Stimulated activated CD8-positive, alpha-beta memory T cell treated with anti-CD3 and anti-CD28 coated beads, Interleukin-7, amount 100 ng/mL, for 48 hours (primary cell): ENCODE measurements at places on chromosomes 1 and 21.

- no peak for DNase-seq
These were observed 306.3 kb upstream of the ESRRG start for GRCh38 chr1:217029281-217030157.

- DNase-seq: no peak
These were observed 132.6 kb upstream of the DUSP10 start for GRCh38 chr1:221874285-221875003.

GRCh38 chr1:193819376-193819775, 633.0 kb upstream of the B3GALT2 start:
- DNase-seq: no peak

- no peak for DNase-seq
These were observed 8.0 kb upstream of the CLDN19 start for GRCh38 chr1:42748021-42748420.

DNA sequence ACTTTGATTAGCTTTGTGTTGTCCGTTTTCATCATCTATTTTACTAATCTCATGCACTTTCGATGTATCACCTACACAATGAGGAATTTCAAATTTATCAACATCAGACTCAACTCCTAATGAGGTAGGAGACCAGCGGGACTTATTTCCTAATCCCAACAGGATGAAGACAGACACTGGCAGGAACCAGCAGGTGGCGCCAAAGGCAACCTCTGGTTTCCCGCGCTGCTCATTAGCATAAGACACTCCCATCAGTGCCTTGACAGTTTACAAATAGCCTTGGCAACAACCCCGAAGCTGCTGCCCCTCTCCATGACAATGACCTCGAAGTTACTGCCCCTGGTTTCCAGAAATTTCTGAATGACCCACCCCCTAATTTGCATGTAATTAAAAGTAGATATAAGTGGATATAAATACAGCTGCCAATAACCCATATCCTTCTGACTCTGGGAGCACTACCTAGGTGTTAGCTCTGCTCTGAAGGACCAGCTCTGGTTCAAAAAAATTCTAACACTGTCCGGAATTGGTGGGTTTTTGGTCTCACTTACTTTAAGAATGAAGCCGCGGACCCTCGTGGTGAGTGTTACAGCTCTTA, 974.8 kb downstream of the ADGRL2 start:
- no peak for DNase-seq

DNA sequence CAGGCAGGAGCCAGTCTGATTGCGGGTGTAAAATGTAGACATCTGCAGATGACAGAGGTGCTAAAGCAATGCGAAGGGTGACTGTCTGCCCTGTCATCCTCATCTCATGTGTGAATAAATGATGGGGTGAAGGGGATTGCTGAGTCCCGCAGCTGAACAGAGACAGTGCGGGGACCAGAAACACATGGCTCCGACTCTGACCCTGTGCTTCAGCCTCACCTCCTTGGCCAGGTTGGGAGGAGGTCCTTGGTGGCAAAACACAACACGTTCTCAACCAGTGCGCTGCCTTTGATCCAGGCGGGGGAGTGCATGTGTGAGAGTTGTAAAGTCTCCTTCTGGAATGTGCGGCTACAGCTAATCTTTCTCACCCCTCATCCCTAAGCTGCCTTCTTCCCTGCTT, 32.0 kb upstream of the TTC22 start:
- no peak for DNase-seq

GRCh38 chr1:10671090-10671489, 125.4 kb downstream of the CASZ1 start:
- no peak for DNase-seq

GRCh38 chr1:42670425-42670824, 11.8 kb upstream of the YBX1 start:
- no peak for DNase-seq

DNA sequence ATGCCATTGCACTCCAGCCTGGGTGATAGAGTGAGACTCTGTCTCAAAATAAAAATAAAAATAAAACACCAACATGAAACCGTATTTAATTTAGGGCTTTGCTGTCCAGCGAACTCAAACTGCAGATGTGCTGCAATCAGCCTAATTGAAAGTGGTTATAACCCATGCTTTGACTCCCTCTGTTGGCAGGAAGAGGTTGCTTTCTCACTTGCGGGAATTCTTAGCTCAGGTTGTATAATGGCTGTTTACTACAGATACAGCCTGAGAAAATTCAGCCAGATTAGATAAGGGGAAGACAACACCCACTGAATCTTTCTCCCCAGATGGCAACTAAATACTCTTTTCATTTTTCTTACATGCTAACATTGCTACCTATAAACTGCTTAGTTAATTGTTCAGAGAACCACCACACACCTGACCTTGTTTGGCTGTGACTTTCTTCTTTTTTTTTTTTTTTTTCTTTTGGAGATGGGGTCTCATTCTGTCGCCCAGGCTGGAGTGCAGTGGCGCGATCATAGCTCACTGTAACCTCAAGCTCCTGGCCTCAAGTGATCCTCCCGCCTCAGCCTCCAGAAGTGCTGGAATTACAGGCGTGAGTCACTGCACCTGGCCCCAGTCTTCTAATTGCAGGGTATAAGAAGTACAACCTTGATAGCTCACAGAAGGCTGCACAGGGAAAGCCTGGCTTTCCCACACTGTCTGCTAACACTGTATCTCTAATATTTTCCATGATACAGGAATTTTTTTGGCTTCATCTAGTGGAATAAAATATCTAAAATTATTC, 34.6 kb downstream of the DNTTIP2 start:
- DNase-seq: no peak

DNA sequence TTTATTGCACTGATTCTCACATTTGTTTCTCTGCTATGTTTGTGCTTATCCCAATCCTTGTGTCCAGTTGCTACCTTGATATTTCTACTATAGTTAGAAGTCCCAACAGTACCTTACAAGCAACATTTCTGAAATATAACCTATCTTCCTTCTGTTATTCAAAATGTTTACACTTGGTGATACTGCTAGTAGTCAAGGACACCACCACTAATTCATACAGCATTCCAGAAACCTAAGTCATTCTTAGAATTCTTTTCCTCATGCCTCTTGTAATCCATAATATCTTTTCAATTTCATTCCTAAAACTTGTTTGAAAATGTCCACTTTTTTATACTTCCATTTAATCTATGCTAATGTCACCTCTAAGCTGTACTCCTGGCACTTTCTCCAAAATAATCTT, 2132.1 kb downstream of the NCAM2 start:
- no peak for DNase-seq

GRCh38 chr1:204465546-204466415, 28.8 kb downstream of the PIK3C2B start:
- no peak for DNase-seq

DNA sequence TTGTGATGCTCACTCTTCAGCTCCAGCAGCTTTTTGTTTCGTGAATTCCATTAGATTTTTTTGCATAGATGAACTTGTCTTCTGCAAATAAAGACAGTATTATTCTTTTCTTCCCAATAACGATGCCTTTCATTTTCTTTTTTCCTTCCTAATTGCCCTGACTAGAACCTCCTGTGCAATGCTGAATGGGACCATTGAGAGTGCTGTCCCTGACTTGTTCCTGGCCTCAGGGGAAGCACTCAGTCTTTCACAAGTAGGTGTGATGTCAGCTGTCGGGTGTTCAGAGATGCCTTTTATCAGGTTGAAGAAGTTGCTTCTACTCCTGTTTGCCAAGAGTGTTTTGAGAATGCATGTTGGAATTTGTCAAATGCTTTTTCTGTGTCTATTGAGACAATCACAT, 64.3 kb upstream of the ADARB1 start:
- no peak for DNase-seq

DNA sequence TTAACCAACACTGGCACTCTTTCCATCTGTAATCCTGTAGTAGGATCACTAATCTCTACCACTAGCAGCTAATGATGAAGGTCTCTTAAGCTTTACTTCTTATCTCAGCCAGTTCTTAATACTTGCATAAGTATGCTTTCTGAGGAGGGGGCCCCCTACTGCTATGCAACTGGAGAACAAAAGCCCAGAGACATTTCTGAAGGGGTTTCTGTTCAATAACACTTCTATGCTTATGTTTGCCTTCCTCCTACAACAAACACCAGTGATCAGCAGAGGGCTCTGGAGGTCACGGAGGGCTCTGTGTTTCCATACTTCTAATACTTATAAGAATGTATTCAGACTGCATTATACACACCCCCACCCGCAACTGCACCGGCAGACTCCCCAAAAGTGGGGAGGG, 215.8 kb downstream of the BARHL2 start:
- DNase-seq: no peak

DNA sequence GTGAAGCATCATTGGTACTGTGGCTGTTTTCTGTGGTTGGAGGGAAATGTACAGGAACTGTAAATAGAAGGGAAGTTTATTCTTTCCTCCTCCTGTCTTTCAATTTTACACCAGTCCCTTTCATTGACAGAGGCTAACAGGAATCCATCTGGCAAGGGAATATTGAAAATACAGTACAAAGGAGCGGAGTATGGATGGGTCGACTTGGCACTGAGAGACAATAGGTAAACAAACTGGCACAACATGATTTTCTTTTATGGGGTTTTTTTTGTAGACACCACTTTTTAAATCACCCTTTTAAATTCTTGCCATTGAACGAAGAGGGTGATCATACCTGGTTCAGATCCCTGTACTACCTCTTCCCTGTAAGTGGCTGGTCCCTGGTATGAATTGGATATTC, 341.3 kb downstream of the RWDD3 start:
- DNase-seq: no peak

GRCh38 chr1:51336004-51336403, 5.6 kb upstream of the TTC39A start:
- DNase-seq: no peak

GRCh38 chr21:46091118-46091517, 6.8 kb upstream of the COL6A2 start:
- no peak for DNase-seq

GRCh38 chr1:52127181-52128180, 14.4 kb upstream of the ZFYVE9 start:
- DNase-seq: no peak

- no peak for DNase-seq
These were observed 169.5 kb downstream of the NPHP4 start for GRCh38 chr1:5822726-5823125.

GRCh38 chr1:3103967-3104677, 35.1 kb downstream of the PRDM16 start:
- DNase-seq: no peak

DNA sequence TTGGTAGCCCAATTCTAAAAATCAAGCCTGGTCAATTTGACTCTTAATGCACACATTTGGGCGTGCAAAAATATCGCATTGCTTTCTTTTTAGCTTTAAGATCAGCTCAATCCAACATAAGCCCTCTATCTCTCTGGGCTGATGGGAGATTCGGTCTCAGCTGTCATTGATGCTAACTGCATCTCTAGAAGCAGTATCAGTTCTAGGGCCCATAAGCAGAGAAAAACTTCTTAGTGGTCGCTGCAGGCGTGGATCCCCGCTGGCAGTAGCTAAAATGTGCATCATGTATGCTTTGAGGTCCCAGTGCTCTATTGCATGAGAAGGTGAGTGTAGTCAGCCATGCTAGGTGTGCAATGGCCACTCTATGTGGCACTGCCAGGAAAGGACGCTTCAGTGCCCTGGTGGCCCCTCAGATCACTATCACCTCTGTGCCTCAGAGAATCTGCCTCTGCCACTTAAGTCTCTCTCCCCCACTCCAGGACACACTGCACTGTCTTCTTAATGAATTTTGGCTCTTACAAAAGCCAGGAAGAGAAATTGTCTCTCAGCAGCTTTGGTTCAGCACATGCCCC, 79.7 kb upstream of the GADD45A start:
- no peak for DNase-seq

DNA sequence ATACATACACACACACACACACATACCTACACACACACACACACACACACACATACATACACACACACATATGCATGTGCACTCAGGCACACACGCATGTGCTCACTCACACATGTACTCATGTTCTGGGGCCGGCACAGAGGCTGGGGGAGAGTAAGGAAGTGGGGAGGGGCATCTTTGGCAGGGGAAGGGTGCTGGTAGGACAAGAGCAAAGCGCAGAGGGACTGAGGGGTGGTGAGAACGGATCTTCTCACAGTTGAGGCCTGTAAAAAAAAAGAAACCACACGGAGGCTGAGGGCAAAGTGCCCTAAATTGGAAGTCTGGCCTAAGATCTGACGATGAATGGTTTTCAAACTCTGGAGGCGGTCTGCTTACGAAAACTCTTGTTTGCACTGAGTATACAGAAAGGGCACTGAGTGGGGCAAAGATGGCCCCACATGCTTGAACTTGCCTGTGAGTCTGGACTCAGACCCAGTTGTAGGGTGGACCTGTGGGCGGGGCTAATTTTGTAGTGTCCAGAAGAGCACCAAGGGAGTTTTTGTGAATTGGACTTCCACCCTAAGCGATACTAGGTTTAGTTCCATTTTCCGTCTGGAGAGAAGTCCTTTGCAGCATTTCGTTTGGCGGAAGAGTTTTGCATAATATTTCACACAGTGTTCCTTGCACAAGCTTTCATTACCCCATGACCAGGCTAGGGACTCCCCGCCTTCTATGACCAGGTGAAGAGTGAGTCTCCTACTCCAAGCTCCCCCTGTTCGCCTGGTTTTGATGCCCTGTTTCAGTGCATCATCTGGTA, 79.3 kb upstream of the LYST start:
- DNase-seq: no peak

GRCh38 chr1:87426463-87427249, 98.0 kb downstream of the LMO4 start:
- no peak for DNase-seq

- DNase-seq: no peak
These were observed 24.7 kb downstream of the CAPN9 start for GRCh38 chr1:230771773-230772354.

DNA sequence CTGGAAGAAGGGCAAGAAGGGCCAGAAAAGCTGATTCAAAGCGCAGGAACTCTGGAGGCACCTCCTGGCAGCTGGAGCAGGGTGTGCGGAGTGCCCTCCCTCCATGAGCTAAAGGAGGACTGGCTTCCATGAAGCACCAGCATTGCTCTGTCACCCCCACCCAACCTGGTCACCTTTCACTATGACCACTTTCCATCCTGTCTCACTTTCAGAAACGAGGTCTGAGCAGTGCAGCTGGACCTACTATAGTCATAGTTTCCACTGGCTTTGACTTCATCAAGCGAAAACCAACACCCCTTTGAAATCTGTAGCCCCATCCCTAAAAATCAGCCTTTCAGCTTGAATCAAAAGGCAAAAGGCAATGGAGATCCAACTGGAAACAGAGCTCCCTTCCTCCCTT, 84.8 kb upstream of the CACNA1E start:
- DNase-seq: no peak
